Activated T-helper 17 cell treated with anti-CD3 and anti-CD28 coated beads, Interleukin-2, amount 50 U/mL, for 72 hours (primary cell): ENCODE measurements at places on chromosomes 2 and 18. TPM values are rescaled to one million over a fixed set of nuclear protein-coding genes. Genes with fewer than 3 reads are reported as not detected.

DNA sequence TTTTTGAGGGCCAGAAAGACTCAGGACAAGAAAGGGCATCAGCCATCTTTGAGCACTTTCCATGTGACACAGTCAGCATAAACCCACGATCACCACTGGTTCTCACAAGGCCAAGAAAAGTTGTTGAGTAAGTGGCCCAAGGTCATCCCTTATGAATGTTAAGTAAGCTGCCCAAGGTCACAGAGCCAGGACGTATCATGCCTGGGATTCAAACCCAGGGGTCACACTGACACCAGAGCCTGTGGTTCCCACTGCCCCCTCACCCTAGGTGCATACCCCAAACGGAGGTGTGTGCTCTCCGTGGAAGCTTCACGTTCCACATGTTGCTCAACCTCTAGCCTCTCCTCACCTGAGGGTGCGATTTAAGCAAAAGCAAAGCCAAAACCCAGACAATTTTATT lies 2.3 kb upstream of the CTIF start:
- no peak for ATAC-seq

GRCh38 chr18:68707646-68708045 lies 7.3 kb downstream of the TMX3 start:
- no peak for ATAC-seq

- no peak for ATAC-seq
Measured at GRCh38 chr2:134647607-134648256, 71.1 kb downstream of the TMEM163 start.

DNA sequence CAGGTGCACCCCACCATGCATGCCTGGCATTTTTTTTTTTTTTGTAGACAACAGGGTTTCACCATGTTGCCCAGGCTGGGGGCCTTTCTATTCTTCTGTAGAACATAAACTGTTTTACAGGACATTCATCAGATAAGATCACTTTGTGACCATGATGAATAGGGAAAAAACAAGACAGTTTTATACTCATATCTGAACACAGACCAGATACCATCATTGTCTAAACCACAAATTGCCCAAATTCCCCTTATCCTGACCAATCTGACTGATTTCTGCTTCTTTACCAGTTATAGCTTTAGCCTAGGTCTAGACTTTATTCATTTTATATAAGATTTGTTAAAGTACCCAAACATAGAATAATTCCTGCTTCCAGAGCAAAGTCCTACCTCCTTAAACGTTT lies 1699.3 kb upstream of the TMEFF2 start:
- no peak for ATAC-seq

DNA sequence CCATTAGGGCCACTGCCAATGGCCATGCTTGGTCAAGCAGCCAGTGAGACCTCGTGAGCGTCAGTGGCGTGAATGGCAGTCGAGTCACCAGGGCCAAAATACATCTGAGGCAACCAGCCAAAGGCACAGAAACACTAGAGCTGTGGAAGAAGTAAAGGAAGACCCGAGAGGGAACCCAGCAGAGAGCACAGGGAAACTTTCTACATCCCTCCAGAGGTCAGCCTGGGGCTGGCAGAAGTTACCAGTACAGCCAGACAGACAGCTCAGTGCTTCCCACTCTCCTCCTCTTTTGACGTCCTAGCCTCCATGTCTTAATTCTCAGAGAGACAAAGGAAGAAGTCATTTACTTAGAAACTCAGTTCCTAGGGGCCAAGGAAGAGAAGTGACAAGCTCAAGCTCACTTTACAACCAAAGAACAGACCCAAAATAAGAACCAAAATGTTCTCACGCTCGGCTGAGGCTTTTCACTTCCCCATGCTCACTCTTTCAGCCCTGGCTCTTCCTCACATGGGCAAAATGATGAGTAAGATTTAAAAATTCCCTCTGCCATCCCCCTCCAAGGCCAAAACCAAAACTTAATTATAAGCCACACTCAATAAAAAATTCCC lies 8.7 kb downstream of the CYRIA start:
- ATAC-seq, result no peak

The ATP8B1 gene
- not detected for total RNA-seq

The FSHR gene
- not detected for total RNA-seq

- ATAC-seq, result no peak
Measured at GRCh38 chr2:204665207-204665606, 119.9 kb downstream of the PARD3B start.

DNA sequence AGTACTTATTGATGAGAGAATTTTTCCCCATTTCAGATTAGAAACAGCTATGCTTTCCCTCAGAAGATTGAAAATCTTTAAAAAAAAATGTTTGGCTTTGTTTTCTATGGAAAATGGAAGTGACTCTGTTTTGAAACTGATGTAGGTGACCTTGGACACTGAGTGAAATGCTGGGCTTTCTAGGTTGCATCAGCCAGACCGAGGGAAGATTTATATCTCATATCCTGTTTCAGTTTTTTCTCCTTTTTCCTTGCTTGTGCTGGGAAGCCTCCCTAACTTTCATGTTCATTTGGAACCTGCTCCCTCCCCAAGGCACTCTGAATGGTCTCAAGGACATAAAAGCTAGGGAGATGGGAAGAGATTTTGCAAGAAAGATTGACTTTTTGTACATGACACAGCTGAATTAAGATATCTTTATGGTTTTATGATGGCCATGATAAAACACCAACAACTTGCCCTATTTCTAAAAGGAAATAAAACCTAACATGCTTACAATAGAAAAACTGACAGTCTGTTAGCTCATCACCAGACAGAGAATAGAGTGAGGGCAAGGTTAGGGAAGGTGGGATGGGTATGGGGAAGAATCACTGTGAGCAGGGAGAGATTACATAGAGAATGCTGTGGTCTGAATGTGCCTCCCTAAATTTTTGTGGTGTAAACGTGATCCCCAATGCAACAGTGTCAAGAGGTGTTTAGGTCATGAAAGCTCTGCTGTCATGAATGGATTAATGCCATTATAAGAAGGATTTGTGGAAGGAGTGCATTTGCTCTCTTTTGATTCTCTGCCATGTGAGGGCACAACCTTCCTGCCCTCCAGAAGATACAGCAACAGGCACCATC lies 249.7 kb downstream of the TPGS2 start:
- no peak for ATAC-seq

DNA sequence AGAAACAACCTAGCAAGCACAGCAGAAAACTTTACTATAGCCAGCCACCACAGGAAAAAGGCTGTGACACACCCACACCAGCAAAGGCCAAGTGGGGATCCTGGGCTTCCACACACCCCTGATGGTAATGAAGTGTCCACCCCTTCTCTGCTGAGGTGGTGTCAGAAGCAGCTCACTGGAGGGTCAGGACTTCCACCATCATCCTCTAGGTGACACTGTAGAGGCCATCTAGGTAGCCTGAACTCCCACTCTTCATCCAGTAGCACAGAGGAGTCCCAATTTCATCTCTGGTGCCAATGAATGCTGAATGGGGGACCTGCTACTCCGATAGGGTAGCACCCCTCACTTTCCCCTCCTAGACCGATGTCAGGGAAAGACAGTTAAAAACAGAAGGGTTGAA lies 1544.4 kb downstream of the LRP1B start:
- ATAC-seq, result no peak

DNA sequence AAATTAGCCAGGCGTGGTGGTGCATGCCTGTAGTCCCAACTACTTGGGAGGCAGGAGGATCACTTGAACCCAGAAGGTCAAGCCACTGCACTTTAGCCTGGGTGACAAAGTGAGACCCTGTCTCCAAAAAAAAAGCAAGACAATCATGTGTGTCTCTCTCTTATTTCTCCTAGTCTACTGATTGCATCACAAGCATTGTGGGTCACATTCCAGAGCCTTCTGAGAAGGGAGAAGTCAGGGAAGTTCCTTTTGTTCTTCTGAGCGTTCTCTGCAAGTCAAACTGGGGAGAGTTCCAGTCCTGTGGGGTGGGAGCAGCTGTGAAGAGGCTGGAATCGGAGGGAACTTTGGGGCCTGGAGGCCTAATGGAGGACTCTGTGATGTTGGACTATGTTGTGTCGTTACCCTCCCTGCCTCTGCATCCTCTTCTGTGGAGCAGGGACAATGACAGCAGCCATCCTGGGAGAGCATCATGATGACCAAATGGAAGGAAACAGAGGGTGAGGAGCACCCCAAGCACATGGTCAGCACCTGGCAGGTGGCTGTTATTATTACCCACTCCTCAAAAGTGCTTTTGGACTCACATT lies 115.4 kb downstream of the MRO start:
- no peak for ATAC-seq

DNA sequence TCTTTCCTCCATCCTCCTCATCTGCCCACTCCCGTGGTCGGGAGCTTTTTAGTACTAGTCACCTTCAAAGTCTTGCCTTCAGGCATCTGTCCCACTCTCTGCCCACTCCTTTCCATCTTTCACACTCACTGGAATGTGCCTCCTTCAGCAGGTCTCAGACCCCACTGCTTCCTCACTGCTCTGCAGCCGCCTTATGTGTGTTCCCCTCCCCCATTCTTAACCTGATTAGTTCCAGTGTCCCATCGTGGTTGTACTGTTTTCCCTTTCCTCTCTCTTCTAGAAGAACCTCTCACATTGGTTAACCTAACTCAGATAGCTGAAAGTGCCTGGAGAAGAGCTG lies 3.0 kb downstream of the ARMC9 start:
- ATAC-seq, result no peak

- ATAC-seq, result no peak
Measured at GRCh38 chr2:145595296-145595695, 1075.4 kb upstream of the ZEB2 start.

DNA sequence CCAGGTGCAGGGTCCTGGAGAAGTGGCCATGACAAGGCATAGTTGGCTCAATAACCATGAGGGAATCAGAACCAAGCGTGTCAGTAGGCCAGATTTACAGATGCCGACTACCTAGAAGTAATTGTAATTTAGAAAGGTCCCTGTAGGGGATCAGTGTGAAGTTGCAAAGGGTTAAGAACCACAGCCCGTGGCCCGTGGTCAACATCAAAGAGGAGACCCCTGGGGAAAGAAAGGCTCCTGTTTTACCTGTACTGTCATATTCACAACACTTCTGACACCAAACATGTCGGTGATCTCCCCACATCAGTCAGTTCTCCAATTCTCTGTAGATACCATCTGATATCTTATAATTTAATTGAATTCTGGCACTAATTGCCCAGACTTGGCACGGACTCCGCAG lies 31.0 kb downstream of the SP100 start:
- ATAC-seq, result no peak

The STARD6 gene
- total RNA-seq, result 0.32 TPM

- no peak for ATAC-seq
Measured at GRCh38 chr2:31388736-31389135, 25.8 kb downstream of the XDH start.
